Kidney epithelial cell (primary cell): ENCODE measurements at places on chromosomes 1 and 21. TPM values are rescaled to one million over a fixed set of nuclear protein-coding genes. Genes with fewer than 3 reads are reported as not detected.

Gene TUT4
- total RNA-seq: 32.1 and 32.5 TPM in 2 replicates

Gene DMRTA2
- total RNA-seq: not detected in 2 replicates

Gene KCNN3
- total RNA-seq: 0.04 and 0.34 TPM in 2 replicates

Gene PM20D1
- 0.04 and 1.8 TPM in 2 replicates for total RNA-seq

Gene PLPPR4
- total RNA-seq: under 0.01 TPM in 1 of 2 replicates, not detected in the other

Gene PLA2G2F
- 6.9 and 9.2 TPM in 2 replicates for total RNA-seq

Gene RNU1-2
- total RNA-seq: under 0.01 TPM in 2 replicates

Gene A3GALT2
- total RNA-seq: not detected in 2 replicates

Gene NEK7
- total RNA-seq: 27.7 and 30.0 TPM in 2 replicates

Gene NUAK2
- total RNA-seq: 139 and 140 TPM in 2 replicates

DNA sequence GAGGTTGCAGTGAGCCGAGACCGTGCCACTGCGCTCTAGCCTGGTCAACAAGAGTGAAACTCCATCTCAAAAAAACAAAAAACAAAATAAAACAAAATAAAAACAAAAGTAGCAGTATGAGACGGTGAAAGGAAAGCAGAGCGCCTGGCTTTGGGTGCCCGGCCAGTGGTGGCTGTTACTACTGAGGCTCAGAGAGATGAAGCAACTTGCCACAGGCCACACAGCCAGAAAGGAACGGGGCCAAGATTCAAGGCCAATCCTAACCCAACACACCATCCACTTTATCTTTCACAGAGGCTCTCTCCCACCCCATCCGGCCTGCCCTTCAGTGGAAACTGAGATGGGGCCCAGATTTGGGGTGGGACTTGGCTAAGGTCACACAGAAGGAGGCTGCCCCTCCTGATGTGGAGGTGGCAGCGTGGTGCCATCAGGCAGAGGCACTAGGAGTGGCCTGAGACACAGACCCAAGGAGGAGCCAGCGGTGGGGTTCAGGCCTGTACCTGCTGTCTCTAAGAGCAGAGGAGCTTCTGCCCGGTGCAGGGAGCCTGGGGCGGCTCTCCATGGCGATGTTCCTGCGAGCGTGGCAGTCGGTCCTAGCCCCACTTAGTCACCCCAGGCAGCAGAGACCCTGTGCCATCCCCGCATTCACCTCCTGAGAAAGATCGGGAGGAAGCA lies 33.2 kb downstream of the LDLRAP1 start:
- no peak for DNase-seq

GRCh38 chr21:46131838-46132651 lies 23.3 kb downstream of the FTCD start:
- DNase-seq: no peak

- DNase-seq: no peak
Observed at GRCh38 chr1:14313731-14314431, 284.6 kb upstream of the KAZN start.

- no peak for DNase-seq
Observed at GRCh38 chr1:76185207-76185606, 110.7 kb downstream of the ST6GALNAC3 start.

- no peak for DNase-seq
Observed at GRCh38 chr1:10615332-10615731, 140.6 kb downstream of the PEX14 start.

DNA sequence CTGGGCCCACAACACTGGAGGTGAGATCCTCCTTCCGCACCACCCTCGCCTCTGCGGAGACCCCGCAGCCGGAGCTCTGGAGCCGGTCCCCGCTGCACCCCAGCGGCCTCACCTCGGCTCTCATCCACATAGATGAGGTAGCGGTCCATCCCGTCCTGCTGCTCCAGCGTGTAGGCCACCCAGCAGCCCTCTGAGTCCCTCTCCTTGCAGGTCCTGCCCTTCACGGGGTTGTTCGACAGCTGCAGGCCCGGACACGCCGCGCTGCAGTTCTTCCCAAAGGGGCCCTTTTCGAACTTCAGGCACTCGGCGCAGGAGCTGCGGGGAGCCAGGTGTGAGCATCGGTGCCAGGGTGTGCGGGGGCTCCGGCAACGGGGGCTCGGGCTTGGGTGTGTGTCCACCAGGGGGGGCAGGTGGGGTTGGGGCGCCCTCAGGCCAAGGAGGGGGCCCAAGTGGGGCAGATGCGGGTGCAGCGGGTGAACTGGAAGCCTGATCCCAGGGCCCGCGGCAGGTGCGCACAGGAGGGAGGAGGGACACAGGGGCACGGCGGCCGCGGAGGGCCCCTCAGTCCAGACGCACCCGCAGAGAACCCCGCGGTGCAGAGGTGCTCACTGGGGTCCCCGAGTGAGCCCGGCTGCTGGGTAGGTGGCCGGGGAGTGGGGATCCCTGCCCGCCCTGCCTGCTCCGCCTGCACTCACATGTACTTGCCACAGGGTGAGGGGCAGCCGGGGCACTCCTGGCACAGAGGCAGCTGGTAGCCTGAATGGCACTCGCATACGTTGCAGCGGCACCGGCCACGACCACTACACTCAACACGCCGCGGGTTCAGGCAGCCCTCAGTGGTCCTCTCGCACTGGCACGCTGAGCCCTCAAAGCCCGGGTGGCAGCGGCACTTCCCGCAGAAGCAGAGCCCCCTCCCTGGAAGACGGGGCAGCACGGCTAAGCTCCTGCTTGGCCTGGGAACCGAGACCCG lies 15.4 kb upstream of the PTTG1IP start:
- no peak for DNase-seq

DNA sequence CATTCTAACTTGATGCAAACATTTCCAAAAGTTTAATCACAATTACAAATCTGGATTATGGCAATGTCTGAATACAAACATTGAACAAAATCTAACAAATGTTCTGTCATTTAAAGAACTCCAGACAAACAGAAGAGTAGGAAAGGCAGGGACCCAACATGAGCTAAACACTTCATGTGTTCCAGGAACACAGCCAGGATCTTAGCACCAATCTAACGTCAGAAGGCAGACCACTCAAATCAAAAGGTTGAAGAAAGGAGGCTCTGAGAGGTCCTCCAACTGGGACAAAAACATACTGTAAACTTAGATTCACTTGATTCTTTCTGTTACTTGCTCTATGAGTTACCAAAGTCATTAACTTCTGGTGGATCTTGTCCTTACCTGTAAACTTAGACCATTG lies 374.0 kb downstream of the NEGR1 start:
- DNase-seq: no peak

DNA sequence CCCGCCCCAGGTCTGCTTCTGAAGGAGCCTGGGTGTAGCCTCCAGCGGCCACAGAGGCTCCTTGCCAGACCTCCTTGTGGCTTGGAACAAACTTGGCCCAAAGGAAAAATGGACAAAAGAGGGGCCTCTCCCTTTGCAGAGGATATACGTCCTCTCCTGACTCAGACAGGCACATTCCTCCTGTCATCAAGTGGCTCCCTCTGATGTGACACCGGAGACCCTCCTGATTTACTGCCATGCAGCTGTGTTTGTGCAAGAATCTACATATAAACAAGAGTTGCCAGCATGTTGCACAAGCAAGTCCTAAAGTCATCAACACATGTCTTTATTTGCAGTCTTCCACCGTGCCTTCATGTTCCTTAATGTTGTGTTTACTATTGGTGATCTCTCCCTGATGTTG lies 54.1 kb upstream of the F3 start:
- no peak for DNase-seq
